NCI-H69 (cell line): ENCODE measurements at places on chromosomes 6 and 20.

- DNase-seq, result peak; percentile 58
These were observed 11.9 kb downstream of the FAM184A start for GRCh38 chr6:119066517-119066916.

DNA sequence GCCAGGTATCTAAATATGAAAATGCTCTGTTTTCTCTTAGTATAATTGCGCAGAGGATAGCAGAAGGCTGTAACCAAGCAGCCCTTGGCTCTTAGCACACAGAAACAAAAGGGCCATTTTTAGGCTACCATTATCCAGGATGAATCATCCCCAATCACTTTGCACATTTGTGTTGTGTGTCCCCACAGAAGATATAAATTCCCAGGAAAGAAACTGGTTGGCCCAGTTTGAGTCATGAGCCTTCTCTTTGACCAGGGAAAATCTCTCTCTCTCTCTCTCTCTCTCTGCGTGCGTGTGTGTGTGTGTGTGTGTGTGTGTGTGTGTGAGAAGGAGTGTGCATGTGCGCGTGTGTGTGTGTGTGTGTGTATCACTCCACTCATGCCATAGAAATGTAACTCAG, 178.5 kb downstream of the FRK start:
- peak; percentile 18 for DNase-seq

GRCh38 chr6:95496769-95497426, 80.4 kb upstream of the MANEA start:
- no peak for DNase-seq

- DNase-seq, result no peak
These were observed 236.3 kb upstream of the ZNF217 start for GRCh38 chr20:53829724-53830521.

DNA sequence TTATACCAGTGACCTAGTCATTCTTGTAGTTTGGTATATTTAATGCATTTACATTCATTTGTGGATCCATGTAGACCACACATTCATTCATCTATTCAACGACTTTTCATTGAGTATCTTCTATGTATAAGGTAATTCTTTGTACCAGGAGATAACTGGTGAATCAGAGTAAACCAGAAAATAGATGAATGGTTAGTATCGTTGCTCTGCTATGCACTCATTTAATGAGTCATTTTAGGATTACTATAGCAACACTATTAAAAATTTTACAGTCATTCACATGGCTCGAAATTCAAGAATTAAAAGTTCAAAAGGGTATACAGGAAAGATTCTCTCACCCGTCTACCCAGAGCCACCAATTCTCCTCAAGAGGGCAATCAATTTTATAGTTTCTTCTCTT, 26.8 kb downstream of the DOK5 start:
- no peak for DNase-seq

GRCh38 chr6:38180586-38180985, 361.1 kb downstream of the ZFAND3 start:
- DNase-seq, result no peak

DNA sequence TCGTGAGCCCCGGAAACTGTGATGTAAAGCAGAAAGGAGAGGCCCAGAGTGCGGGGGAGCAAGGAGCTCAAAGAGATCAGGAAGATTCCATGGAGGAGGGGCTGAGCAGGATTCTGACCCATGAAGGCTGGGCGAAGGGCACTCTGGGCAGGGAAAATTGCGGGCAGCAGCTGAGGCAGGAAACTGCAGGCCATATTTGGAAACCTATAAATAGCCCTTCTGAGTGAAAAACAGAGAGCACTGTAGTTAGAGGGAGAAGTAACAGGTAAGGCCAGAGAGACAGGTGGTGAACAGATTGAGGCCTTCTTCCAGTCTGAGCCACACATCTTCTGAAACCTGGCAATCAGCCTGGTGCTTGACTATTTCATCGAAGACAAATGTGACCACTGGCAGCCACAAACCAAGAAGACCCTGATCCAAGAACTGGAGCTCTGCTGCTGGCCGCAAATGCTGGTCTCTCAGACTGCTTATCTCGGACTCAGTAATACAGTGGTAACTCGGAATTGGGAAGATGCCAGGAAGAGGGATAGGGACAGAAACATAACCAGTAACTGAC, 14.1 kb upstream of the BEND3 start:
- DNase-seq, result peak; percentile 49

- no peak for DNase-seq
These were observed 110.6 kb downstream of the CDKAL1 start for GRCh38 chr6:20644667-20645370.

- no peak for DNase-seq
These were observed 17.7 kb downstream of the RIPOR3 start for GRCh38 chr20:50673466-50674137.
